ENCODE measurements at places on chromosomes 4 and X. TPM values are rescaled to one million over a fixed set of nuclear protein-coding genes. Genes with fewer than 3 reads are reported as not detected.

The MPC1L gene
- total RNA-seq: not detected

The DCAF12L1 gene
- 4.4 TPM for total RNA-seq

The KLF8 gene
- 8.1 TPM for total RNA-seq

The JADE3 gene
- 18.7 TPM for total RNA-seq
